ENCODE measurements at places on chromosomes 6 and 20. TPM values are rescaled to one million over a fixed set of nuclear protein-coding genes. Genes with fewer than 3 reads are reported as not detected.

DNA sequence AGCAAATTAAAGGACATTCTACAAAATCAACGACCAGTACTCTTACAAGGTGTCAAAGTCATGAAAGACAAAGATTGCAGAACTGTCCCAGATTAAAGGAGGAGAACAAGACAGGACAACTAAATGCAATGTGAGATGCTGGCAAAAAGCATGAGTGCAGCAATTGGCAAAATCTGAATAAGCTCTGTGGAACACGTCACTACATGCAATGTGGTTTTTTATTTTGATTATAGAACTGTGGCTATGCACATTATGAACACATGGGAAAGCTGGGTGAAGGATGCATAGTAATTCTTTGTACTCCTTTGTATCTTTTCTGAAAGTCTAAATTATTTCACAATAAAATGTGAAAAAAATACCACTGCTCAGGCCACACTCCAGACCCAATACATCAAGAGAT lies 509.4 kb downstream of the KIF16B start:
- ATAC-seq, result no peak

GRCh38 chr20:61510778-61511330 lies 258.8 kb downstream of the CDH4 start:
- ATAC-seq, result no peak

MLN gene
- not detected for total RNA-seq

- no peak for ATAC-seq
Measured at GRCh38 chr6:17458966-17459365, 65.6 kb downstream of the CAP2 start.

MOG gene
- total RNA-seq, result not detected

Measured in esophagus mucosa (tissue), 1 donor.